ENCODE measurements at places on chromosomes 3 and 15. TPM values are rescaled to one million over a fixed set of nuclear protein-coding genes. Genes with fewer than 3 reads are reported as not detected.

FBXW12 gene
- total RNA-seq: not detected

BOC gene
- 0.37 TPM for total RNA-seq

HTR3E gene
- not detected for total RNA-seq

TRAT1 gene
- total RNA-seq: 160 TPM

SERINC4 gene
- 0.17 TPM for total RNA-seq

TIPARP gene
- total RNA-seq: 49.1 TPM

TLR9 gene
- 0.49 TPM for total RNA-seq

ETV5 gene
- 0.88 TPM for total RNA-seq

PEX5L gene
- 0.12 TPM for total RNA-seq

AHSG gene
- total RNA-seq: not detected

LRRC34 gene
- total RNA-seq: 1.9 TPM

THUMPD3 gene
- 49.4 TPM for total RNA-seq

ENTPD3 gene
- total RNA-seq: not detected

TUSC7 gene
- total RNA-seq: not detected

PARP15 gene
- 43.5 TPM for total RNA-seq

CLDN1 gene
- total RNA-seq: 0.07 TPM

CYP8B1 gene
- total RNA-seq: not detected

GCNT3 gene
- not detected for total RNA-seq

SLC7A14 gene
- not detected for total RNA-seq

TRIM42 gene
- total RNA-seq: not detected

LAMB2 gene
- not detected for total RNA-seq

SEMA6D gene
- total RNA-seq: not detected

FAM162A gene
- total RNA-seq: 38.4 TPM

FSIP1 gene
- 0.91 TPM for total RNA-seq

IL17RE gene
- total RNA-seq: 2.4 TPM

WNT5A gene
- total RNA-seq: not detected

TMC3 gene
- total RNA-seq: not detected
